ENCODE measurements at places on chromosomes 4 and X. TPM values are rescaled to one million over a fixed set of nuclear protein-coding genes. Genes with fewer than 3 reads are reported as not detected.

Gene CUL4B
- total RNA-seq: 40.5 TPM

Gene CSAG3
- not detected for total RNA-seq

Gene TRIM61
- not detected for total RNA-seq

Gene SPARCL1
- not detected for total RNA-seq

Gene POLR2B
- 70.1 TPM for total RNA-seq

Gene VCX2
- total RNA-seq: not detected

Gene NSG1
- 0.96 TPM for total RNA-seq

Gene ZNF630
- total RNA-seq: 0.10 TPM

Gene TEX13D
- not detected for total RNA-seq

Gene TSPAN6
- total RNA-seq: 44.1 TPM

Gene NHS
- 5.4 TPM for total RNA-seq

Gene ADGRL3
- 0.05 TPM for total RNA-seq

Gene MTMR8
- total RNA-seq: 0.40 TPM

Gene GJB1
- not detected for total RNA-seq

Gene CXXC4
- total RNA-seq: not detected

Gene TLR6
- 5.1 TPM for total RNA-seq

Gene CASK
- 21.6 TPM for total RNA-seq

Gene NWD2
- not detected for total RNA-seq

Gene ZFP92
- total RNA-seq: 0.73 TPM

Gene GRPEL1
- 61.5 TPM for total RNA-seq

Gene SMPX
- total RNA-seq: not detected

Gene JADE3
- 11.8 TPM for total RNA-seq

Gene EDA
- 0.94 TPM for total RNA-seq

Gene CT45A3
- not detected for total RNA-seq

Gene MMRN1
- not detected for total RNA-seq

Gene DCX
- total RNA-seq: not detected

Gene DCAF12L2
- 0.14 TPM for total RNA-seq

Gene PNMA3
- total RNA-seq: 0.25 TPM

Gene HAND2
- total RNA-seq: 0.36 TPM

Gene CFAP299
- not detected for total RNA-seq

Gene GDPD2
- total RNA-seq: 0.07 TPM

Gene FAM47A
- not detected for total RNA-seq

Gene TMEM271
- total RNA-seq: not detected

Gene CXCL11
- total RNA-seq: 0.23 TPM

Gene L1CAM
- 26.8 TPM for total RNA-seq

Gene FGF13
- total RNA-seq: not detected

Gene NDNF
- total RNA-seq: not detected

Gene SOX3
- not detected for total RNA-seq

Gene CLTRN
- 1.3 TPM for total RNA-seq

Gene CFAP99
- not detected for total RNA-seq

Gene RNF212
- 1.2 TPM for total RNA-seq

Gene TEX13C
- not detected for total RNA-seq

Gene ZNF280C
- total RNA-seq: 2.7 TPM

Data from A549 treated with CpdA at 1 μM for 4 hours (cell line).